ENCODE measurements at places on chromosomes 12 and 14.

- DNase-seq, result peak; percentile 48
Observed at GRCh38 chr14:91405241-91405721, 12.3 kb downstream of the CCDC88C start.

DNA sequence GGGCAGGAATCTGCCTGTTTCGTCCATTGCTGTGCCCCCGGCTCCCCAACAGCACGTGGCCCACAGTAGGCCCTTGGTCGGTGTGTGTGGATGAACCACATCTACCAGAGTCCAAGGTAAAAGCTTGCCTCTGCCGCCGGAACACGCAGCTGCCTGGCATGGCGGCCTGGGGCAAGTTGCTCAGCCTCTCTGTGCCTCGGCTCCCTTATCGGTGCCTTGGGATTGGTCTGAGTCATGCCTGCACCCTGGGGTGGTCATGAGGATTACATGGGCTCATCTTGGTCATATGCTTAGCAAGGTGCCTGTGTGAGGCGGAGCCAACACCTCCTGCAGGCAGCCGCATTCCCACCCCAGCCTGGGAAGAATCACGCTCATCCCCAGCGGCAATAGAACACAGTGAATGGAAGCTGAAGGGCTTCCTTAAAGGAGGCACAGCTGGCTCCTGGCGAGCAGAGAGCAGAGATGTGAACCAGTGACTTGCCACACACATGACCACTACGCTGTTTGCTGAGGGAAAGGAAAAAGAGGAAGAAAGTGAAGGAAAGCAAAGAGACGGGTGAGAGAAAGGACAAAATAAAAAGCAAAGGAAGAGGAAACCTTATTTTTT is 5.5 kb upstream of the SCARB1 start:
- no peak for DNase-seq

- no peak for DNase-seq
Observed at GRCh38 chr12:48329199-48329939, 21.4 kb downstream of the ZNF641 start.

GRCh38 chr14:95353664-95354063 is 34.0 kb upstream of the CLMN start:
- no peak for DNase-seq

DNA sequence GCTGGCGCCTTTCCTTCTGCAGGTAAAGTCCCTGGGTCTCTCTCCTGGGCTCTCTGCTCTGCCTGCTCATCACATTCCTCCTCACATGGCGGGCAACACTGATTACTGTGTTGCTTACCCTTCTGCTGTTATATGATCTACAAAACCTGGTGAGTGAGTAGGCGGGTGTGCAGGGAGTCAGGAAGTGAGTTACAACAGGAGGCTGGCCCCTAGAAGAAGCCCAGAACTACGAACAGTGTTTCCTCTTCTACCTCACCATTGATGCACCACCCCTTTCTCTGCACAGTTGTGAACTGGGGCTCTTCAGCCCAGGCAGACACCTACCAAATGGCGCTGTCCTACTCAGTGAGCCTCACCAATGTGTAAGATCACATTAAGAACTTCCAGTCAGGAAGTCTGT is 4.9 kb upstream of the KLHL33 start:
- DNase-seq, result no peak

GRCh38 chr12:57109207-57110103 is 1.7 kb downstream of the STAT6 start:
- no peak for DNase-seq

DNA sequence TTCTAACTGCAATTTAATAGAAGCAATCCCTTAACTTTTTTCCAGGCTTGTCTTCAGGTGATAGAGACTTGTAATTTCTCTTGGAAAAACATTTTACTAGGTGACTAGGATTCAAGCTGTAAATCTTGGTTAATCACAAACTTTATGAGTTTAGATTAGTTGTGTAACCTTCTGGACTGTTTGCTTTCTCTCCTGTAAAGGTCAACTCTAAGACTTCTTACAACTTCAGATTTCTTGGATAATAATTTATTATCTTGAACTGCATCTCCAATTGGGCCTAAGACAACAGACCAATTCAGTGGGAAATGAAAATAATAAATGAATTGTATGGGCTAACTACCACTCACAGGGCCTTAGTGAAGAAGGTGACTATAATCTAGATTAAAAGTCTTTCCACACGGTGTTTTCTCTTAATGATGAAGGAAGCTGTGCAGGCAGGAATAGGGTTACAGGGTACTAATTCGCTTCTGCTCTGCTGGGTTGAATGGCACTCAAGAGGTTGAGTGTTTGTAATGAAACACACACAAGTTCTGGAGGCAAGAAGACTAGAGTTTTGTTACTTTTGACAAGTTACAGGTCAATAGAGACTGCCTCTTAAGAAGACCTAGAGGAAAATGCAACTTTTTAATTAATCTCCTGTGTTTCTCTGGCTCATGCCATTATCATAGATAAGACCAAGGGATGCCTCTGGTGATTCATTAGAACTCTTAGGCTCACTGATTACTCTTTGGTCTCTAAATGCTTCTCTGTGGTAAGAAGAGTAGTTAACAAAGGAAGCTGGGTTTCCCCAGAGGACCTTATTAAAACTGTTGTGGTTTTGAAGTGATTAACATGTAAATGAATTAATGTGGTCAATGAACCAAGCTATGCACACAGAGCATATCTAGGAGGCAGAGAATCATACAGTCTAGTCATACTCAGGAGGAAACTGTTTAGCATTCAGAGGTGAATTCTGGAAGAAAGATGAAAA is 30.0 kb upstream of the OR4E1 start:
- DNase-seq, result no peak

- DNase-seq, result no peak
Observed at GRCh38 chr12:64030155-64030554, 185.7 kb downstream of the SRGAP1 start.

- DNase-seq, result no peak
Observed at GRCh38 chr14:53855574-53855973, 101.1 kb downstream of the BMP4 start.

DNA sequence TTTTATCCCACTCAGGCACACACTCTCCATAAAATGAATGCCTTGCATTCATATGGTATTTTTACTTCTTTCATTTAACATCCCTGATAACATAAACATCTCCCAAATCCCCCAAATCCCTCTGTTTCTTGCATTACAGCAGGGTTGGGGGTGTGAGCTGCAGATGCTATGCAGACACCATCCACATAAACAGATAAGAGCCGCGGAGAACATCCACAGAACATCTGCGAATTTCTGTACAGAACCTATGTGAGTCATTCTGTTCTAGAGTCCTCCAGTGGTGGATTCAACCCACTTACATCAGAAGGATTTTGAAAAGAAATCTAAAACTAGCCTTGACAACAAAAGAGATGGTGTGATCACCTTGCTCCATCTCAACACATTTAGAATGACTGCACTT is 20.3 kb downstream of the FBLN5 start:
- DNase-seq, result no peak

- no peak for DNase-seq
Observed at GRCh38 chr12:38157933-38158401, 158.6 kb upstream of the ALG10B start.

- DNase-seq, result no peak
Observed at GRCh38 chr12:39230086-39230485, 212.8 kb downstream of the KIF21A start.

DNA sequence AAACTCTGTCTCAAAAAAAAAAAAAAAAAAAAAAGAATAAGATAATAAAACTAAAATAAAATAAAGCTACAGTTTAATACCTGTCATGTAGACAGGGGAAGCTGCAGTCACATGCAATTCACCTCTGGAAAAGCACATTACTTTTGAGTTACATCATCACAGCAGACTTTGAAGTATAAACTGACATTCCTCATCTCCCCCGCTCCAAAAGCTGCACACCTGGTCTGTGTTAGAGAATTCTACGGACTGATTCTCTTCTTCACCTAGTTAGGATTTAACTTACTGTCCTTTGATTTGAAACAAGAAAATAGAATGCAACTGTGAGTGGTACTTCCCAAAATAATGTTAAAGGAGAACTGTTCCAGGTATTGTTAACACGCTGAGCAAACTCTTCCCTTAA is 25.1 kb downstream of the SPPL3 start:
- no peak for DNase-seq

Data from stimulated activated CD4-positive, alpha-beta T cell treated with anti-CD3 and anti-CD28 coated beads, Interleukin-1b, Interleukin-23, amount 100 ng/mL, for 1 hour (primary cell).